ENCODE measurements at places on chromosomes 2 and 18. TPM values are rescaled to one million over a fixed set of nuclear protein-coding genes. Genes with fewer than 3 reads are reported as not detected.

GRCh38 chr2:54909001-54909400 lies 141.2 kb downstream of the RTN4 start:
- H3K36me3 ChIP-seq, result no peaks in the 10 kb centered on the region
- H3K27ac ChIP-seq, result no peak overlapping the region
- H3K4me1 ChIP-seq, result no peaks in the 10 kb centered on the region

DNA sequence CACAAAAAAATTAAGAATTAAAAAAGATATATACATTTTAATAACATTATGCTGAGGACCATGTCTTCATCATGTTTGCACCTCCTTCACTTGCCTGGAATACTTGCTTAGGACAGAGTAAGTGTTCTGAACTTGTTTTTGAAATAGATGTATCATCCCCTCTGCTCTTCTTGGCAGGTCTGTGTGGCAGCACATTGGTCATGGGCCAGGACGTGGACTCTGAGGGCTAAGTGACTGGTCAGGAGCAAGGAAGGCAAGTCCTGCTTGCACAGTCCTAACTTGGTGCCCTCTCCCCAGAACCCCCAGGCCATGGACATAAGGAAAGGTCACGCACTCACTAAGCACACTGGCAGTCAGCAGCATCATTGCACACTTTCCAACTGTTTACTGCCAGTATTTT lies 95.8 kb downstream of the PTPRM start:
- H3K27ac ChIP-seq, result no peak overlapping the region
- no peak for DNase-seq
- H3K36me3 ChIP-seq, result no peaks in the 10 kb centered on the region
- no peaks in the 10 kb centered on the region for H3K4me1 ChIP-seq

Gene HOXD9
- total RNA-seq, result 0.18 TPM

Gene MSGN1
- not detected for total RNA-seq

All from stomach (tissue), 19 donors.